ENCODE measurements at places on chromosomes 1 and 21.
A peak's percentile ranks its signal among the peaks of the same experiment; 100 is the strongest.

DNA sequence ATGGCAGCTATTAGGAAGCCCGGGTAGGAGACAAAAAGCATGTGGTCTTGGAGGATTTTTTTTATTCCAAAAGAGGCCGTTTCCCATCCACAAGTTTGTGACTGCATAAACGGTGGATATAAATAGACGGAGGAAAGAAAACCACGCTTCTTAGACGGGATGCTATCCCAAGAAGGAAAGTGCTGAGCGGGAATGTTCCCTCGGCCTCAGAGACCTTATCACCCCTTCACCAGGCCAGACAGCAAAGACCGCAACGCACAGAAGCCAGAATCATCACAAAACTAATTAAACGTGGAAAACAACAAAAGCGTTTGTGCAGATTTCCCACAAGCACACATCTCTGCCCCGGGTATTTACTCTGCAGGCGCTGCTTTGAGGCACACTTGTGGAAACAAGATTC is 43.2 kb downstream of the HLCS start:
- no peak for DNase-seq

- no peak for DNase-seq
These were observed 12.8 kb downstream of the RRP15 start for GRCh38 chr1:218297867-218298266.

DNA sequence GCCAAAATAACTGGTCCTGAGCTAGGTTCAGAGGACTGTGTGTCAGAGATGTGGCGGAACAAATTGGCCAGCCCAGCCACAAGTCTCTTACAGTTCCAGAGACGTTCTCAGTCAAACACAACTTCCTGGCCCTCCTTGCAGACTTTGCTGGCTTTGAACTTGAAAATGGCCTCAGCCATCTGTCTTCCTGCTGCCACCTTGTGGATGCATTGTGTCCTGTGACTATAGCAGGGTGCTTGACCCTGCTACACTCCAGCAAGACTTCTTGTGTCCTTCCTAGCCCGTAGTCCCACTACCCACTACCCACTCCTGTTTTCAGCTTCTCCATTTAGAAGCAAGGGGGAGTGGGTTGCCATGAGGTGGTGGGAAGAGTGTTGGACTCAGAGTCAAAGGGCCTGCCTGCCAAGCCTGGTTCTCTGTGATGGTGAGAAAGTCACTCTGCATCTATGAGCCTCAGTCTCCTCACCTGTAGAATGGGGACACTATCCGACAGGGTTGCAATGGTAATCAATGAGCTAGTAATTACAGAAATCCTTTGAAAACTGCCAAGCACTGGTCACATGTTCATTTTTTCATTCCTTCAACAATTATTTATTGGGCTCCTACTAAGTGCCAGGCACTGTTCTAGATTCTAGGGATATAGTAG is 109.9 kb downstream of the IGSF21 start:
- DNase-seq: no peak

GRCh38 chr1:43344267-43344850 is 6.7 kb downstream of the MPL start:
- no peak for DNase-seq

DNA sequence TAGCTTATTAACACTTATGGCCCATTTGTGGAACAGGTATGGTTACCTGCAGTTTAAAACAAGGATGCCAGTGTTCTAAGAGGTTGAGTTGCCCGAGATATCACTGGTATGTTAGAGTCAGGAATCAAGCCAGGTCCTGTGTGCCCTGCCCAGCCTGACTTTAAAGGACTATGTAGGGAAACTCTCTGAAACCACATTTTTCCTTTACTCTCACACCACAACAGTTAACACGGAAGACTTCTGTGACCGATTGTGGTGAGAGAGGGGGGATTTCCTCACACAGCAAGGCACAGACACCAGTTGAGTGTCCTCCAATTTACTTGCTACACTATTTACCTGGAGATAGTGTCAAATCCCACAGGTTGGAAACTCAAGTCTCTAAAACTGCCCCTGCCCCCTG is 47.8 kb downstream of the UCK2 start:
- no peak for DNase-seq

GRCh38 chr1:209882942-209883340 is 55.1 kb upstream of the SYT14 start:
- no peak for DNase-seq

DNA sequence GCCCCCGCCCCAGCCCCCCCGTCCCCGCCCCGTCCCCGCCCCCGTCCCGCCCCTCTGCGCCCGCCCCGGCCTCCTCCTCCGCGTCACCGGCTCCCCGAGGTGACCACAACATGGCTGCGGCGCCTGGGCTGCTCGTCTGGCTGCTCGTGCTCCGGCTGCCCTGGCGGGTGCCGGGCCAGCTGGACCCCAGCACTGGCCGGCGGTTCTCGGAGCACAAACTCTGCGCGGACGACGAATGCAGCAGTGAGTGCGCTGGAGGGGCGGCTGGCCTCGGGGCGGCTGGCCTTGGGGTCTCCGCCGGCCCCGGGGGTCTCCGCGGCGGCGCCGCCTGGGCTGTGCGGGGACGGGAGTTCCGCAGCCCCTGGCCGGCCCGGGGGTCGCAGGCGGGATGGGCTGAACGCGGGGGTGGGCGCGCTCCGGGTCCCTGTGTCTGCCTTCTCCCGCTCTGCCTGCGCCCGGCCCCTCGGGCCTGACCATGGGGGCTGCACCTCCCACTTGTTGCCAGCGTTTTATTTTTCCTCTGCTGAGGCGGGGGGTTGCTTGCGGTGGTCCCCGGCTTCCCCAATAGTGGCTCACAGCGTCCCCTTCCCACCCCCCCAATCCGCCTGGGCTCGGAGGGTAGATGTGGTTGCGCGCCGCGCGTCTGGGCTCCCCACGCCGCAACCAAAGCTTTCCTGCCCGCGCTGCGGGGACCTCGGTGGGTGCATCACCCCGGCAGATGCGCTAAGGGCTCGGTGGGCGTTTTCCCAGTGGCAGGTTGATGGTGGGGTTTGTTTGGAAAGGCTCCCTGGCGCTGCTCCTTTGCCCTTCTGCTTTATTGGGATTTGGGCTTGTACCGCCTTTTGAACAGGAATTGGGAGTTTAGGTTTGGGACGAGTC is at the start of gene MIA3:
MIA3 (plus strand) TSS at position 97 of the 879 bp plus-strand sequence; CDS start at position 111, 14 bp downstream.
- peak; percentile 36 for DNase-seq

DNA sequence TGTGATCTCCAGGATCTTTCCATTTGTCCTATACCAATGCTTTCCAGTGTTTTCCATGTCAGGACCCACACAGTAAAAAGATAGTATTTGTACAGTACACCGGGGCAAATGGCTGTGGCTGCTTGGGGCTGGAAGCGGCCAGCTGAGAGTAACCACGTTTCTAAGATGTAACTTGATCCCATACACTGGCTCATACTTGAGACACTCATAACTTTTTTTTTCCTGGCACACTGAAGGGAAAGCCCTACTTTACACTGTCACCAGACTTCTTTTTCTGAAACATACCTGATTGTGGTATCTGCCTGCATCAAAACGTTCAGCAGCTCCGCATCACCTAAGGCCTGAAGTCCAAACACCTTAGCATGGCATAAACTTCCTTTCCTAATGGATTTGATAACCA is 21.6 kb downstream of the VPS13D start:
- no peak for DNase-seq

- no peak for DNase-seq
These were observed 2.7 kb upstream of the EDEM3 start for GRCh38 chr1:184757406-184757805.

GRCh38 chr1:32925403-32926162 is 24.4 kb upstream of the TMEM54 start:
- DNase-seq: peak; percentile 28

DNA sequence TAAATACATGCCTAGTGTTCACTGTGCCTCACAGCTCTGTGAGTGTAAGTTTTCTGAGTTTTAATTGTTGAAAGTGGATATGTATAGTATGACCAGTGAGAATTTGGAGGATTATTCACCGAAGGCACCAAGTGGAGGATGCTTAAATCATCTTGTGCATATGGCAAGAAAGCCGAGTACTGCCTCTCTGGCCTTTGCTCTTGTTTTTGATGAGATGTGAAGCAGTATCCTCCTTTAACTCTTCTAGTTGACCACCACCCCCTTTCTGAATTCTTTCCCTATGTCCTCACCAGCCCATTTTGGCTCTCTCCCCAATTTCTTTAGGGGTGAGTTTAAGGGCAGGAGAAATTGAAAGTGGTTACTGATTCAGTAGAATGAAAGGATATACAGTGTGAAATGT is 130.4 kb downstream of the SYT2 start:
- no peak for DNase-seq

- no peak for DNase-seq
These were observed 16.9 kb upstream of the THRAP3 start for GRCh38 chr1:36207339-36207738.

GRCh38 chr1:36829961-36830360 is 204.4 kb downstream of the GRIK3 start:
- no peak for DNase-seq

DNA sequence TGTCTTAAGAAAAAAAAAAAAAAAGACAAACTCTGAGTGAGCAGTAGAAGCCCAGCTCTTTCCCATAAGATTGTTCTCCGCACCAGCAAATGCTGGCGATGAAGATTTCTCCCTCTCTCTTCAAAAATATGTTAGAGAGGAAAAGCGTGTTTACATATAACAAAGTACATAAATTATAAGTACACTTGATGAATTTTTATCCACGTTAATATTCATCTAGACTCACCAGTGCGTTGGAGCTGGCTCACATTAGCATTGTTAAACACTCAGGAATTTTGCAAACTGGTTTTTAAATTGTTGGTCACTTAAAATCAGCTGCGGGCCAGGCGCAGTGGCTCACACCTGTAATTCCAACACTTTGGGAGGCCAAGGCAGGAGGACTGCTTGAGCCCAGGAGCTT is 56.0 kb downstream of the RUNX3 start:
- no peak for DNase-seq

GRCh38 chr1:54001591-54001990 is 16.4 kb downstream of the LDLRAD1 start:
- DNase-seq: no peak

- no peak for DNase-seq
These were observed 13.7 kb upstream of the TTC4 start for GRCh38 chr1:54701996-54702395.

All from glutamatergic neuron (in vitro differentiated cells).